ENCODE measurements at places on chromosomes 1 and 21.

- DNase-seq, result no peak
Observed at GRCh38 chr1:83978056-83978455, 20.9 kb downstream of the TTLL7 start.

GRCh38 chr21:38956856-38957571 is 151.3 kb downstream of the ETS2 start:
- no peak for DNase-seq

- DNase-seq, result peak; percentile 93
Observed at GRCh38 chr1:87794788-87795614, 466.3 kb downstream of the LMO4 start.

- no peak for DNase-seq
Observed at GRCh38 chr1:92975551-92976232, 14.4 kb upstream of the DIPK1A start.

GRCh38 chr1:214425716-214426425 is 125.5 kb downstream of the PTPN14 start:
- no peak for DNase-seq

GRCh38 chr1:163173121-163173520 is 29.6 kb downstream of the RGS5 start:
- DNase-seq, result no peak

DNA sequence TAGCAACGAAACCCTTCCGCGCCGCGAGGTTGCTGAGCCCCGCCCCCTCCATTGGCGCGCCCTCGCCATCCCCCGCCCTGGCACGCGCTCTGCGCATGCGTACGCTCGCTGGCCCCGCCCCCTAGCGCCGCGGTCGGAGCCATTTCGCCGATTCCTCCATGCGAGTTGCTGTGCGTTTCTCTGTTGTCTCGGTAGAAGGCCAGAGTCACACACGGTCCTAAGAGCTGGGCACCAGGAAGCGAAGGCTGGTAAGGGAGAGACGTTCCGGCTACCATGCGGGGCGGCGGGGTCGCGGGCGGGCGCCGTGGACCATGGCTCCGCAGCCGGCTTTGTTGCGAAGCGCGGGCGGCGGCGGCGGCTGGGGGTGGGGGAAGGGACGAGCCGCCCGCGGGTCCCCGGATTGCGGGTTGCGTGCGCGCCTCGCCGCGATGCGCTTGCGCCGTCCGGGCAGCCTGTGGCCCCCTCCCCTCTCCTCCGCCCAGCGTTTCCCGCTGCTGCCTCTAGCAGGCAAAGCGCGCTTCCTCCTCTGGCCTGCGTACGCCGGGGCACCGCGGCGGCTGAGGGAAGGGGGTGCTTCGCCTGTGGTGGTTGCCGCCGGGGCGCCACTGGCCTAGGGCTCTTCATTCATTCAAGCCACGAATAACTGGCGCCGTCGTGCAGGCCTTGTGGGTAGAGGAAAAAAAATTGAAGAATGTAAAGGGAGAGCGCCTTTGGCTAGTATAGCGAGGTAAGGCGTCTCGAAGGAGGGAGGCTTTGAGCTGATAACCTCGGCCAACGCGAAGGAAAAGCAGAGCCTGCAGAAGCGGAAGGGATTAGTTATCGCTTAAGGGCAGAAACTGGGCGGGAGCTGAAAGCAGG is at the start of gene DHX9:
Gene DHX9 (plus strand): TSS at position 139 of the 858 bp plus-strand sequence. CDS start 3,220 bp downstream, outside the sequence.
- DNase-seq, result peak; percentile 93

DNA sequence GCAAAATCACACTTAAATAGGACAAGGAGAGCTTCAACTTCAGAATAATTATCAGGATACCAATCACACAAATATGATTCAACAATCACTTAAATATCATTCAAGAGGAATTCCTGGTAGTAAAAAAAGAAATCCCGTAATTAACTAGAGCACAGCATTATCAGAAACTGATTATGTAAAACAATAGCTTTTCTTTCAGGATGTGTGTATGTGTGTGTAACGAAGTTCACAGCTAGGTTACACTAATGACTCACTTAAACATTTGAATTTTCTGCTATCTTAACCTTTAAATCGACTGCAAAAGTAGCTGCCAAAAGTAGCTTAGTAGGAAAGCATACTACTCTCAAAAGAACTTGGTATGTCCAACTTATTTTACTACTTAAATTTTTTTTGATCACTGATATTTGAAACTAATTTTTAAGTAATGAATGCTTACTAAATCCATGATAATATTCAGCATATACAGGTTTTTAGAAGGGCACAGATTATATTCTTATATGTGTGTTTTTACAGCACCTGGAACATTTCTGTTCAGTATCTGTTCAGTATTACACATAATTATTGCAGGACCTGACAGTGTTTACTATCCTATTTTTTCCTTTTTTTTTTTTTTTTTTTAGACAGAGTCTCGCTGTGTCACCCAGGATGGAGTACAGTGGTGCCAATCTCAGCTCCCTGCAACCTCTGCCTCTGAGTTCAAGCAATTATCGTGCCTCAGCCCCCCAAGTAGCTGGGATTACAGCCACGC is 4.2 kb downstream of the RERE start:
- DNase-seq, result no peak

DNA sequence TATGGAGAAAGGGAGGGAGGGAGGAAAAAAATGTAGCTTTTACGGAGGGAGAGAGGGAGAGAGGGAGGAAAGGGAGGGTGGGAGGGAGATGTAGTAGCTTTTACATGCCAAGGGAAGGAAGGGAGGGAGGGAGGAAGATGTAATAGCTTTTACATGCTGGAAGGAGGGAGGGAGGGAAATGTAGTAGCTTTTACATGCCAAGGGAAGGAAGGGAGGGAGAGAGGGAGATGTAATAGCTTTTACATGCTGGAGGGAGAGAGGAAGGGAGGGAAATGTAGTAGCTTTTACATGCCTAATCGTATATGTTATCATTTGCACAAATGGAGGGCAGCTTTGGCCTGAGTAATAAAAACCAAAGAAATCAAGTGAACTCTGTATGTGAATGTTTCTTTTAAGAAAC is 35.6 kb downstream of the EEIG2 start:
- no peak for DNase-seq

DNA sequence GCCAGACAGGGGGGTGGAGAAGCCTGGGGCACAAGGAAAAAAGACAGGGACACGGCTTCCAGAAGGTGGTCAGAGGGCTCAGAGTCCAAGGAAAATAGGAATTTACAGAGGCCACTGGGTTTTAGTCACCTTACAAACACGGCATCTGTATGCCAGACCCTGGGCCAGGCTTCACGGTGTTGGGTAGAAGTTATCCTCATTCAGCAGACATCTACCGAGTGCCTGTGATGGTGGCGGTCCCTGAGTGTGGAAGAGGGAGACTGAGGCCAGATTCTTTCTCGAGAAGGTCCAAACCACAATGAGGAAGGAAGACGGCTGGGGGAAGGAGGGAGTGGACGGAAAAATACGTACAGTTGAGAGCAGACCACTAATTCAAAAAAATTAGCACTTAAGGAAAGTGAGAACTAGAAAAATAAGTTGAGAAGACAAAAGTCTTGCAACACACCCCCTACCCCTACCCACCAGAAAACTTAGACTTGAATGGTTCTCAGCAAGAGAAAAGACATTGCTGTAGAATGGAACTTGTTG is 864 bp upstream of the BTG2 start:
- no peak for DNase-seq

GRCh38 chr1:2046174-2046917 is 3.9 kb upstream of the PRKCZ start:
- peak; percentile 84 for DNase-seq

DNA sequence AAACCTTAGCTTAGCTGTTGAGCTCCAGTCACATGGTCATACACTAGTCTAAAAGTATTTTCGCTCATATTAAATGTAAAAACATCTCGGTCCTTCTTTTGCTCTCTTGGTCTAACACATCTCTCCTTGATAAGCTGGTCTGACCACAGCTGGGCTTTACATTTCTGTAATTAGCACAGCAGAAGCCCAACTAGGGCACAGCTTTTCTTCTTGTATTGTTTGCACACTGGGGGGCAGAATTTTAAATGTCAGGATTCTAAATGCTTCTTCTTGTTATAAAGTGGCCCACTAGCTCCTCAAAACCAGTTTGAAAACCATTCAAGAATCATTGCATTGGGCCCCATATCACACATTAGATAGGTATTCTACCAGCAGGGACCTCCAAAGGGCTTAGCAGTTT is 289.1 kb upstream of the PKN2 start:
- no peak for DNase-seq

GRCh38 chr1:25338986-25339385 is 852 bp downstream of the TMEM50A start:
- no peak for DNase-seq

GRCh38 chr1:22806584-22806983 is 95.9 kb downstream of the EPHB2 start:
- no peak for DNase-seq

DNA sequence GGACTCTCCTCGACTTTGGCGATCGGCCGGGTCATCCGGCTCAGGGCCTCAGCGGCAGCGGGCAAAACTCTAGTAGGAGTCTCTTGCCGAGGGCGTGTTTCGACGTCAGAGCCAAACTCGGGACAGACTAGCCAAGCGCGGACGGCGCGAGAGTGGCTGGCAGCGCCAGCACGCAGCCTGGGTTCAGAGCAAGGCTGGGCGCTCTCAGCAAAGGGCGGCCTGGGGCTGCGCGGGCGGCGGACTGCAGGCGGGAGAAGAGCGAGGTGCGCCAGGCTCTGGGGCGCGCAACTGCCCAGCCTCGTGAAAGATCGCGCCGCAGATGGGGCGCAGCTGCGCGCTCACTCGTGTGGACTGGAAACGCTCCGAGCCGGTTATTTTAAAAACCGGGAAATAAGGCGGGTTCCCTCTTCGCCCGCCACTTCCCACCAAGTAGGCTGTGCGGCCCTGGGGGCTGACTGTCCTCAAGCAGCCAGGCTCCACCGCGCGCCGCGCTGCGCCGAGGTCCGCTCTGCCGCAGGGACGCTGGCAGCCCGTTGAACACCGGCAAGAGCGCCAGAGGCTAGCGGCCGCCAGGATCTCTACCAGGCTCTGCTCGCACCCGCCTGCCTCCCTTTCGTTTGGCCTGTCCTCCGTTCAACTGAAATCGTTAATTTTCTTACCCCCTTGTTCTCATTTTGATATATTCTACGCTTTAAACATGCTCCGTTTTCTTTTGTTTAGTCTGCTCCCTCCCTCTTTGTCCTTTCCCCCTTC is 2.4 kb downstream of the ALX3 start:
- DNase-seq, result no peak

DNA sequence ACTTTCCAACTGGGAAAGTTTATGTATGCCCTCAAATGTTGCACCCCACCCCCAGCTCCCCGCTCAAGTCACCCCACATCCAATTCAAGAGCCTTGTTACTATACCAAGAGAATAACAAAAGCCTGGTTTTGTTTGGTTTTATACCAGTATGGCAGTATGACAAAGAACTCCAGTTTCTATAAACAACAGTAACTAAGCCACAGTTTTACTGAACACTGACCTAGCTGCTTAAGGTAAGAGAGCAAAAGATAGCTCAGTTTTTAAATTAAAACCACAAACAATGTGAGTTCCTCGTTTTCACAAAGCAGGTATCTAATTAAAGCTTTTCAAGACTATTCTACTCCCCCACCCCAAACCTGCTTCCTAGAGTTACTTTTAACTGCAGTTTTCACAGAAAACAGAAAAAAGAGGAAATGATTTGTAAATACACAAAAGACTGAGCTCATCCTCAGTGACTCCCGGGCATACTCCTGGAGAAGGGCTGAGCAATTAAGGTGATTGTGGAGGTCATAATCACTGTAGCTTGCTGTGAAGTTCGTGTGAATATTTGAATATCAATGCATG is 59.3 kb upstream of the LHX8 start:
- no peak for DNase-seq

GRCh38 chr1:171805395-171806115 is 24.1 kb downstream of the METTL13 start:
- DNase-seq, result no peak

GRCh38 chr21:42403611-42404231 is at the start of gene UBASH3A:
Gene UBASH3A, plus strand, starts transcription at chr21:42403902. Its CDS starts 44 bp downstream, at chr21:42403946.
- no peak for DNase-seq

DNA sequence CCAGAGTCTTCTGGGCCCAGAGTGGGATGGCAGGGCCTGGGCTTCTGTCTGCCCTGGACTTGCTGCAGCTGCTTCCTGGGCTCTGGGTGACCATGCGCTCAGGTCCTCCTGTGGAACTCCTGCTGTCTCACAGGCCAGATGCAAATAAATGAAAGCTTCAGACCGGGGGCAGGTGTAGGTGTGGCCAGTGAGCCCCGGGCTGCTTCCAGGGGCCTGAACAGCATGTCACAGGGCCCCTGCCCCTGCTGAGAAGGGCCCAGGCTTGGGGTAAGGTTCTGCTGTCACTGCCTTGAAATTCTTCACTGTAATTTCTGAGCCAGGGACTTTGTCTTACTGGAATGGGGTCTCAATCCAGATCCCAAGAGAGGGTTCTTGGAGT is 2.5 kb upstream of the PKNOX1 start:
- DNase-seq, result no peak

GRCh38 chr1:68321084-68321685 is 88.9 kb upstream of the WLS start:
- no peak for DNase-seq

- DNase-seq, result no peak
Observed at GRCh38 chr1:25889470-25889869, 14.0 kb upstream of the PAQR7 start.

- no peak for DNase-seq
Observed at GRCh38 chr1:212699625-212700222, at the start of gene BATF3. Gene BATF3, minus strand, starts transcription at chr1:212699840. Its CDS starts 78 bp downstream, at chr1:212699762.

- no peak for DNase-seq
Observed at GRCh38 chr1:153705484-153705883, 22.4 kb upstream of the INTS3 start.

DNA sequence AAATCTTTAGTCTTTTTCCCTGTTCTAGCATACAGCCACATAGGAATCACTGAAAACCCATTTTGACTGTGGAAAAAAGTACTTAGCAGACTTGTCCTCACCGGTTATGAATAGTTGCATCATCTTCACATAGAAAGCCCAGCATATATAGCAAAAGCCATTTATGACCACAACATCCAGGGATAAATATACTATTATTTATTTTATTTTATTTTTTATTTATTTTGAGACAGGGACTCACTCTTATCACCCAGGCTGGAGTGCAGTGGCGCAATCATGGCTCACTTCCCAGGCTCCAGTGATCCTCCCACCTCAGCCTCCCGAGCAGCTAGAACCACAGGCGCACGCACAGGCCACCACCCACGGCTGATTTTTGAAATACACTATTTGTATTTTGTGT is 175.3 kb downstream of the GALNT2 start:
- no peak for DNase-seq

- DNase-seq, result no peak
Observed at GRCh38 chr1:208581209-208581608, 337.0 kb upstream of the PLXNA2 start.

- no peak for DNase-seq
Observed at GRCh38 chr1:86965012-86965826, 50.8 kb downstream of the HS2ST1 start.

GRCh38 chr1:181318022-181318857 is 165.1 kb upstream of the CACNA1E start:
- no peak for DNase-seq
